ENCODE measurements at places on chromosomes 2 and 18.

GRCh38 chr2:24400207-24400907, 40.0 kb upstream of the ITSN2 start:
- DNase-seq: no peak

GRCh38 chr18:24989760-24990593, 362.0 kb downstream of the ZNF521 start:
- DNase-seq: peak; percentile 64

DNA sequence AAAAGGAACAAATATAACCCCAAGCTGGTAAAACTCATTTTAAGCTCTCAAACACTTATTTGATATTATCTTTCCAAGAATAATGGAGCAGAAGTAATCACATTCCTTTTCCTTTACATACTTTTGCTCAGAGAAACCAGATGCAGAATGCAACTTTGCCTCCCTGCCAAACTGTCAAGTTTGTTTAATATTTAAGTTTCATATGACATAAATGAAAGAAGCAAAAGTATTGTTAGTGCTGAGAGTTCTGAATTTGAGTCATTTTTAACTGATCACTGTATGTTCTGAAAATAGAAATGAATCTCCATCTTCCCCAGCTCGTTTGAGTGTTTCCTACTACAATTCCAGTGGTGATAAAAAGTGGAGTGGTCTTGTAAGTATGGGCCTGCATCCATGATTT, 423.4 kb downstream of the PID1 start:
- DNase-seq: no peak

GRCh38 chr2:191115804-191116203, 35.0 kb downstream of the STAT4 start:
- DNase-seq: no peak

DNA sequence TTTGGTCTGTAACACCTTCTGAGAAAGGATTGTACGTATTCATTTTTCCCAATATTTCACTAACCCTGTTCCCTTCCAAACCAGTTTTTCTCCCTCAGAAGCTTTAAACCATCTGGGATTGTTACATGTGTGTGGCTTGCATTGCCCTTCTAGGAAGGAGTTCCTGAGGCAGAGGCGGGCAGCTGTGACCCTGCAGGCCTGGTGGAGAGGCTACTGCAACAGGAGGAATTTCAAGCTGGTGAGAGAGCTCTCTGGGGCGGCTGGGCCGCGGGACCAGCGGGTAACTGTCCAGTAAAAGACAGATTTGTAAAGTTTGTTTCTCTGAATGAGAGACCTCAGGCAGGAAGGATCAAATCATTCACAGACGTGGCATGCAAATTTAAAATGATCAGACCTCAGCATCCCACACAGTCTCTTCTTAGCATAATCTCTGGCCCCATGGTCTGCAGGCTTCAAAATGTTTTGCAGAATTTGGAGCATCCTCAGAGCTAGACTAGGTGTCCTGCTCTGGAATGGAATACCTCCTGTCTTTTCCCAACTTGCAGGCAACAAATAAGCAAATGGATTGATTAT, 40.2 kb upstream of the GPR17 start:
- no peak for DNase-seq

DNA sequence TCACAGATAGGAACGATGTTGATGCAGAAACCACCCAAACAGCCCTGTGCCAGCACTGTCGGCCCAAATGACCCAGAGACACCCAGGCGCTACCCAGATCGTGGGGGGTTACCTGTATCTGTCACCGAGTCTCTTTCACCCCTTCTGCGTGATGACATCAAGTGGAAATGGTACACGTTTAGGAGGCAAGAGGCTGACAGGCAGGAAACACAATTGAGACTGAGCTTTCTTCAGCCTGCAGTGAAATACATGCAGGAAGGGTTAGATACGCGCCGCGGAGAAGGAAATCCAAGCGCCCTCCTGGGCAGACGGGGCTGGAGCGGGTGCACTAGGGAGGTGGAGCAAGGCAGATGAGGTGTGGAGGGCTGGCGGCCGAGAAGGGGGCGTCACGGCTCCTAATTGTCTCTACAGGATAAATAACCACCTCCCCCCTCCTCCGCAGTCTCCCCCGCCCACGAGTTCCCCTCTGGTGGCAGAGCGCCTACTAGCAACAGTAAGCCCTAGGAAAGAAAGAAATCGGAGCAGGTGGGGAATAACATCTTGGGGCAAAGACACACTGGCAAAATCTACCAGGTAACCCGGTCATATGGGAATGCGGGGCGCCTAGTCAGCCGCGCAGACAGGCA, at the start of gene RNF152:
RNF152 (minus strand) TSS at position 325 of the 626 bp plus-strand sequence. CDS start 76,544 bp downstream, outside the sequence.
- no peak for DNase-seq

DNA sequence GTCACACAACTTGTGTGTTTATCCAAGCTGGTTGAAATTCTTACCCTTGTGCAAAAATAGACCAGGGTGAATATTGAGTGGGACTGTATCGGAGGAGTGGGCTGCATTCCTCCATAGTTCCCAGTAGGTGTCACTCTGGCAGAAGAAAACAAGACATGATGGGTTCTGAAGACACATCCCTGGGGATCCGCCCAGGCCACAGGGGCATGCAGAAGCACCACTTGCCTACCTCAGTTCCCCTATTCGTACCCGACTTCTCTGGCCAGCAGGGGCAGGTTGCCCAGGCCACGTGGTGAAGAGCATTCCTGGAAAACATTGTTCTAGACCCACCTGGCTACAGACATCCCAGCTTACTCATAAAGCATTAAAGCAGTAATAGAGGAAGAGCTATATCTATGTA, 168.2 kb downstream of the FAM210A start:
- DNase-seq: peak; percentile 47

DNA sequence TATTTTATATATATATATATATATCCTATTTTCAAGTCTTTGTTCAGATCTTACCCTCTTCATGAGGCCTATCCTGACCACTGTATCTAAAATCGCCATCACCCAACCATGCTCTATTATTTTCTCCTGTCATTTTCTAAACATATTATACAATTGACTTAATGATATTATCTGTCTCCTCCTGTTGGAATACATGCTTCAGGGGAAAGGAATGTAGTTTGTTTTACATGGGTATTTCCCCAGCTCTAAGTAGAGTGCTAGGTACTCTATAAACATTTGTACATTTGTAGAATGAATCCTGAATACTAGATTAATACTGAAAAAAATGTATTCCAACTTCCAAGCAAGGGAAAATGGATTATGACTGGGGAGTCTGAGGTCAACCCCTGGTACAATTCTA, 26.2 kb downstream of the TTC21B start:
- peak; percentile 21 for DNase-seq

- peak; percentile 53 for DNase-seq
These were observed 6.3 kb downstream of the RAB12 start for GRCh38 chr18:8615397-8616027.

- DNase-seq: peak; percentile 87
These were observed 44.7 kb upstream of the VPS54 start for GRCh38 chr2:64063924-64064331.

DNA sequence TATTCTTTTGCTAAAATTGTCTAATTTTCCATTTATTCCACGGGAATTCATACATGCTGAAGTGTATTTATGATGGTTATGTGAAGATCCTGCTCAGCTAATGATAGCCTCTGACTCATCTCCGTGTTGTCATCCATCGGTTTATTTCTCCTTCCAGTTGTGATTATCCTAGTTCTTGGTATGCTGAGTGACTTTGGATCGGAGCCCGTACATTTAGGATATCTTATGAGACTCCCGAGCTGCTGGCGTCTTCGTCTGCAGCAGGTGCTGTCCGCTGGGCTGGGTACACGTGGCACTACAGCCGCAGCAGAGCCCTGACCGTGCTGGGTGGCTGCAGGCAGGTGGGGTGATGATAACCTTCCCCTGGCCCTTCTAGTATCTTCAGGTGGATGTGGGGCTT, 40.1 kb upstream of the GALR1 start:
- DNase-seq: no peak

DNA sequence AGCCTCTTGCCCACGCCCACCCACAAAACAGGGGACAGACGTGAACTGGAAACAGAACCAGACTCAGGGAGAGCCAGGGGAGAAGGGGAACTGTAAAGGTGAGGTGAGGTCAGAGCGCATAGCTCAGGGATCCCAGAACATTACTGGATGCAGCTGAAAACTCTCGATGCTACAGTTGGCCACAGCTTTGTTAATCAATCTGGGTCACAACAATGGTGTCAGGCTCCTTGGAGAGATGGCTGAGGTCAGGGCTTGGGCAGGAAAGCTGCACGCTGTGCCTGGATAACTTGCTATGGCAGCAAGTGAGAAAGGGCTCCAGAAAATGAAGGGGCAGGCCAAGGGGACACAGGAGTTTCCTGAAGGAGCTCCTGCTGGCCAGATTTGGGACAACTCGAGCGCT, 263.3 kb downstream of the TFCP2L1 start:
- no peak for DNase-seq

DNA sequence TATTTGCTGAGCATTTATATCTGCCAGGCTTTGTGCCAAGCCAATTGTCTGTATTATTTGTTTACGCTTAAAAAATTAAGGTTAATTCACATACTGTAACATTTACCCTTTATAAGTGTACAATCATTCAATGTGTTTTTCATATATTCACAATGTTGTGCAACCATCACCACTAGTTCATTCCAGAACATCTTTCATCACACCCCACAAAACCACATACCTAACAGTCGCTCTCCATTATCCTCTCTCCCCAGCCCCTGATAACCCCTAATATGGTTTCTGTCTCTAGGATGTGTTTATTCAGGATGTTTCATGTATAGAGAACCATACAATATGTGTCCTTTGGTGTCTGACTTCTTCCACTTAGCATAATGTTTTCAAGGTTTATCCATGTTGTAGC, 234.1 kb downstream of the INSIG2 start:
- DNase-seq: no peak

GRCh38 chr2:200128296-200128695, 172.9 kb downstream of the MAIP1 start:
- no peak for DNase-seq

DNA sequence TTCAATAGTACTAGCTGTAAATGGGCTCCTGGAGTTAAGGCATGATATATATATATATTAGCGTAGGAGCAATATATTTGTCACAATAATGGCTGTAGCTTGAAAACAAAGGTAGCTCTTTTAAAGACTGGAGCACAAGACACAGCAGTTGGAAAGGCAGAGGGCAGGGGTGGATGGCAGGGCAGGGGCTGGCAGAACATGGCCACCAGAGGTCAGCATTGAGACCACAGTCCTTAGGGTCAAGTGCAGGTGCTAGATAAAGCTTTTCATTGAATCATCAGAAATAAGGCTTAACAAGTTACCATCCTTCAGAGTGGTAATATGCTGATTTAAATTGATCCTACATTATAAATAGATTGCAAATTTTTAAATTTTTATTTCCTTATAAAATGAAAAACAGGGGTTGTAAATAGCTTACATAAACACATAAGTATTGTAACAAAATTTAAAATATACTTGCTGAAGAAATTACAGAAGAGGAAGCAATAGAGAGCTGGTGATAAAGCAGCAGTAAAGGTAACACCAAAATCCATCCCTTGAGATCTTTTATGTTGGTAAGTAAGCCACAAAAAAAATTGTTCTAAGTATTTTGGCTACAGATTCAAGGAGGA, 161.2 kb upstream of the PIEZO2 start:
- DNase-seq: peak; percentile 28

Measured in dermis microvascular lymphatic vessel endothelial cell (primary cell).